GM12892 (cell line): ENCODE measurements at places on chromosomes 4 and X.

GRCh38 chr4:12084690-12085089, 656.0 kb upstream of the HS3ST1 start:
- DNase-seq, result no peak

DNA sequence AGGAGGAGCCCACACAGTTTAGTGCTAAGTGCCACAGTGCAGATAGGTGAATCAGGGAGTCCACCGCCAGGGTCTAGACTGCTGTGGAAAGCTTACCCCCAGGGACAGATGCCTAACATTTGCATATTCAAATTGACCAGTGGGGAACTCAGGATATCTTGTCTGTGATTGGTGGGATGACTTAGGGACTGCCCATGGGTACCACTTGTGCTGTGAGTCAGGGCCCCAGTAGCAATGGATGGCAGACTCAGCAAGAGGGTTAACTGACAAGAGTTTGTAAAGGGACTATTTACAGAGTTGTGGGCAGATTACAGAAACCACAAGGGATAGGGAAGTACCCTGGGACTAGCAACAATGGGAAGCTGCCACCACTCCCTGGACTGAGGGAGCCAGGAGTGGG, 282.1 kb downstream of the BCOR start:
- no peak for DNase-seq

DNA sequence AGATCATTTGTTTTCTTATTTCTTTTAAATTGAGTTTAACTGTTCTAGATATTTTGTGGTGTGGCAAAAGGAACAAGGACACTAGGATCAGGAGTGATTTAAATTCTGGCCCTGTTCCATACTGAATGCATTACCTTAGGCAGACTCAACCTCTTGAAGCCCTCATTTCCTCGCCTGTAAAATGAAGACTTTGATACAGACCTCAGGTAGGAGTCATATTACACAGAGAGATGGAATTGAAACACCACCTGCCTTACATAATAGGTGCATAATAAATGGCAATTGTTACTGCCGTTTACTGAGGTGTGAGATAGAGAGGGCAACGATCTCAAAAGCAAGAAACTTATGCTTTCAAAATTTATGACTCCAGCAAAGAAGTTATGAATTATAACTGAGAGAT, 28.2 kb upstream of the RASSF6 start:
- no peak for DNase-seq

GRCh38 chr4:81604683-81605218, 133.0 kb upstream of the RASGEF1B start:
- DNase-seq, result no peak

GRCh38 chrX:28329156-28329555, 258.1 kb upstream of the IL1RAPL1 start:
- DNase-seq, result no peak

DNA sequence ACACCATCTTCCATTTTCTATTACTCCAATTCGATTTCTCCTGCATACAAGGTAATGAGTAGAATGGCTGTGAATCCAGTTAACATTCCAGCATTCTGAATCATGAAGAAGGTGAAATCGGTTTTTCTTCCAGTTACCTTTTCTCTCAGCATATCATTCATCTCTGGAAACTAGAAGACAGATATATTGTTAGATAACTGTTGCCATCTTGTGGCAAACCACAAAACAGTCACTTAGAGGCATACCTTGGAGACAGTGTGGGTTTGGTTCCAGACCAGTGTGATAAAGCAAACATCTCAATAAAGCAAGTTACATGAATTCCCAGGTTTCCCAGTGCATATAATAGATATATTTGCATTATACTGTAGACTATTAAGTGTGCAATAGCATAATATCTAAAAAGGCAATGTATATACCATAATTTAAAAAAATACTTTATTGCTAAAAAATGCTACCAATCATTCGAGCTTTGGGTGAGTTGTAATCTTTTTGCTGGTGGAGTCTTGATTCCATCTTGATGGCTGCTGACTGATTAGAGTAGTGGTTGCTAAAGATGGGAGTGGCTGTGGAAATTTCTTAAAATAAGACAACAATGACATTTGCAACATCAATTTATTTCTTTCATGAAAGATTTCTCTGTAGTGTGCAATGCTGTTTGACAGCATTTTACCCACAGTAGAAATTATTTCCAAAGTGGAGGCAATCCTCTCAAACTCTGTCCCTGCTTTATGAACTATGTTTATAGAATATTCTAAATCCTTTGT, 82.1 kb downstream of the SLC39A8 start:
- DNase-seq, result no peak

- no peak for DNase-seq
Measured at GRCh38 chrX:16855363-16856075, 14.6 kb downstream of the RBBP7 start.

GRCh38 chr4:158002173-158002572, 170.7 kb downstream of the GASK1B start:
- DNase-seq, result no peak

DNA sequence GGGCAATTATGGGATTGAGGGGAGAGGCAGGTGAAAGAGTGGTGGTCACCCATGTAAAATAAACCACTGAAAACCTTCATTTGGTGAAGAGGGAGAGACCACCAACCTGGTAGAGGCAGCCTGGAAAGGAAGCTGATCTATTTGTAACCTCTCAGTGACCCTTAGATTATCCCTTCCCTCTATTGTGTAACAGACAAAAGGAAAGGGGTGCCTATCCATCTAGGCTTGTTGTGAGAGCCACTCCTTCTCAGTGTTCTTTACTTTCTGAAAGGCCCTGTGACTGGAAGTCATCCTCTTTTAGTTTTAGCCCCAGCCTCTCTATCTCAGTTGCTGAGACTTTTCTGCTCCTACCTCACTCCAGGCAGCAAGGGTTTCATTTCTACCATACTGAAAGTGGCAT, 142.4 kb downstream of the TMEM164 start:
- DNase-seq, result no peak

DNA sequence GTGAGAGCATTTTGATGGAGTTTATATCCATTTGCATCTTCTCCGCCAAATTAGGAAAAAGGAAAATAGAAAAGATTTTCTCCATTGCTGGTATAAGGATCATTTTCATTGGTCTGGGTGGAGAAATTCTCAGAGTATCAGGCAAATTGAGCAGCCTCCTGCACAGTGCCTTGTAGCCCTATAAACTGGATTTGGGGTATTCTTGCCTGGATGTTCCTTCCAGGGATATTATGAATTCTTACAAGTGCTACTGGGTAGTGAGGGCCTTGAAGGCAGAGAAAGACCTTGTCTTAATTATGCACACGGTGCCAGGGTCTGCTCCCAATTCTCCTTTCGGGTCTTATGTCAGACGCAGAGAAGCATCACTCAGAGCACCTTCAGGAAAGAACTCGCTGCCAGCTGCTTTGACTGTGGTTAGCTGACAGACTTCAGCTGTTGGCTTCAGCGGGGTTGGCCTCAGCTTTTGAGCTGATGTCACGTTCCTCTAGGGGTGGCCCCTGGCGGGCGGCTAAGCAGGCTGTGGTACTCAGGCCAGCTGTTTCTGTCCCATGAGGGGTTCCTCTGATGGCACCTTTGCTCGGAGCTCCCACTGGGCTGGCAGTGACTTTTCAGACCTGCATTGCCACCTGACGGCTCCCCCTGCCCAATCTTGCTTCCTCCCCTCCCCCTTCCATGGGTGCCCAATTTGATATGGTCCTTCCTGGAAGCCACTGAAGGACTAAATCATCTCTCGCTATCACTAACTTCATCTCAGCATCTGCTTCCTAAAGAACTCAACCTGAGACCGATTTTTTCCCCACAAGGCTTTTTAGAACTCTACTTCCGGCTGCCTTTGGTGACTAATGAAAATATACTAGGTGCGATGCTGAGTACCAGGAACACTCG, 519.5 kb downstream of the BCOR start:
- DNase-seq, result peak; percentile 19

GRCh38 chr4:53830511-53830910, 233.9 kb downstream of the CHIC2 start:
- no peak for DNase-seq

GRCh38 chrX:124293810-124294209, 38.6 kb upstream of the TEX13D start:
- no peak for DNase-seq

DNA sequence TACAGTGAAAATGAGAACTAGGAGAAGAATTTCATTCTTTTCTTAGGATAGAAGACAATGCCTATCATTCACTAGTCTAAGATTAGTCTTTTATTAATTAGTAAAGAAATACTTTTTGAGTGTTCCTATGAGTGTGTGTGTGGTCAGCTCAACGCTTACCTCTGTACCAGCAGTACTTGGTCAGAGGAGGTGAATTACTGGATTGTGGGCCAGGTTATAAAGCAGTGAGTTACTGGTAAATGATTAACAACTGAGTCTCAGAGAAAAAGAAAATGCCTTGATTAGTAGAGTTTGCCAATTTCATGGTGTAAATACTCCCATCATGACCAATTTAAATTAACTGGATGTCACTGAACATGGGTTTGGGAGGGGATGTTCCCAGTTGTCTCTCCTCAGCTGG, 444.6 kb downstream of the STIM2 start:
- no peak for DNase-seq

DNA sequence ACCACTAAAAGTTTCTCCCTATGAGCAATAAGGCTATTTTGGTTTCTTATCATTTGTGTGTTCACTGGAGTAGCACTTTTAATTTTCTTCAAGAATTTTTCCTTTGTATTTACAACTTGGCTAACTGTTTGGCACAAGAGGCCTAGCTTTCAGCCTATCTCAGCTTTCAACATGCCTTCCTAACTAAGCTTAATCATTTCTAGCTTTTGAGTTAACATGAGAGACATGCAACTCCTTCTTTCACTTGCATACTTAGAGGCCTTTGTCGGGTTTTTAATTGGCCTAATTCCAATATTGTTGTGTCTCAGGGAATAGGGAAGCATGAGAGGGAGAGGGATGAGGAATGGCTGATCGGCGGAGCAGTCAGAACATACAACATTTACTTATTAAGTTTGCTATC, 349.8 kb downstream of the OPHN1 start:
- no peak for DNase-seq

GRCh38 chrX:46754036-46754435, 4.9 kb downstream of the SLC9A7 start:
- no peak for DNase-seq

- DNase-seq, result no peak
Measured at GRCh38 chrX:136397001-136397400, 90.7 kb upstream of the BRS3 start.

DNA sequence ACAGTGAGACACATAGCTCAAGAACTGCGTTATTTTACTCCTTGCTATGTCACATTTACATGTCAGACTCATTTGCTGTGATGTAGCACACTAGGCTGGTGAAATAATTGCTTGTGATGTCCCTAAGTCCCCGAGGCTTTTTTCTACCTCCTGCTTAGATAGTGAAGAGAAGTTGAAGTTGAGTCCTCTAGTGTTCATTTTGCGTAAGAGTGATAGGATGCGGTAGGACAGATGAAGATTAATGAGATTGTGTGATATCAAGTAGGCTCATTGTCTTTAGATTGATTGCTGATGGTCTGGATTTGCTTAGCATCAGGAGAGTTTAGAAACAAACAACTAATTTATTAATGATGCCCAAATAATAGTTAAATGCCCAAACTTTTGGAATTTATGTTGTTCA, 173.6 kb upstream of the NUDT6 start:
- no peak for DNase-seq

DNA sequence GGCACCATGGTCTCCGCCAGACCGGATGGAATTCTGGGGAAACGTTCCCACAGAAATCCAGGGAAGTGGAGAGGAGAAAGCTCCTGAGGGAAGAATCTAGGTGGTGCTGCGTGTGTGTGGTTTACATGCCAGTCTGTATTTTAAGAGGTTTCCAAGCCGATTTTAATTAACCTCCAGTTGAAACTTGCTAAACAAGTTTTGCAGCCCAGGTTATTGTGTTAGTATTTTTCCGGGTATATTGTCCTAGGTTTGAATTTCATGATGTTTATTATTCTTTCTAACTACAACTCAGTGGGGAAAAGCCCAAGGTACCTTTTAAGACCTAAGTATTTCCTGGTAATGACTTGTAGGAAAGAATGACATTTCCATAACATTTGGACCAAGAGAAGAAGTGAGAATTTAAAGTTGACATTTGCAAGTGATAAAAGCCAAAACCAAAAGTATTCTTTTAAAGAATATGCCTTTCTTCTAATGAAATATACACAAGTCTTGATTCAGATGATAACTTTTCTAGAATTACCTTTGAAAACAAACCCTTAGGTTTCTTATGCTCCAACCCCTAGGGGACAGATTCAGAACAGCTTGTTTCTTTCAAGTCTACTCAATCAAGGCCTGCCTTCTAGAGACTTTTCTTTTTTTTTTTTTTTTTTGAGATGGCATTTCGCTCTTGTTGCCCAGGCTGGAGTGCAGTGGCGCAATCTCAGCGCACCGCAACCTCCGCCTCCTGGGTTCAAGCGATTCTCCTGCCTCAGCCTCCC, 14.6 kb downstream of the SAT1 start:
- DNase-seq, result no peak

DNA sequence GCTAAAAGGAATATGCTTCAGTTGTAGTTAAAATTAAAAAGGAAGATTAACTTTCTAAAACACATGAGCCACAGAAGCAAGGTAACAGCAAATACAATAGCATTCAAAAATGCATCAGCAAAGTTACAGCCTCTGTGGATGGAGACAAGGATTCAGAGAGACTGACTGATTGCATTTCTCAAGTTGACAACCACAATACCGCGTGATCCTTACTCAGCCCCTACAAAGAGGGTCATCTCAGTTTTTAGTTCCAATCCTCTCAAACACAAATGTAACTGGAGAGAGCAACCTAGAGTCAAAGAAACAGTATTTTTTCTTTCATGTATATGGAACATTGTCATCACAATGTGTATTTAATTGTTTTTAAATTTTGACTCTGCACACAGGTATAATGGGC, 14.2 kb upstream of the C1QTNF7 start:
- DNase-seq, result no peak

- DNase-seq, result peak; percentile 0
Measured at GRCh38 chrX:58025979-58026378, 115.7 kb upstream of the ZXDA start.

DNA sequence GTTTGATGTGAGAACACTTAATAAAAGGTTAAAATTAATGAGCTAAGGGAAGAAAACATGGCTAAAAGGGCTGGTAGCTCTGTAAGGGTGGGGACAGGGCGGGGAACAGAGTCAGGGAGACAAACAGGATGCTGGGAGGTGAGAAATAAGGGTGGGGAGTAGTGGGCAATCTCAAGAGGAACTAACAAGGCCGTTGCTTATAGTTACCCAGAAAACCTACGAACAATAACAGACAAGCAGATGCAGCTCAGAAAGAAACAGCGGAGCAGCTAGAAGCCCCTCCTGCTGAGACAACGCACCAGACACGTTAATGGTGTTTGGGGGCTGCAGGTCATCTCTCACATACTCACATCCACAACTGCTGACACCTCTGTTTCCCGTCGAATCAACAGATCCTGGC, 9.7 kb upstream of the KLF3 start:
- no peak for DNase-seq

DNA sequence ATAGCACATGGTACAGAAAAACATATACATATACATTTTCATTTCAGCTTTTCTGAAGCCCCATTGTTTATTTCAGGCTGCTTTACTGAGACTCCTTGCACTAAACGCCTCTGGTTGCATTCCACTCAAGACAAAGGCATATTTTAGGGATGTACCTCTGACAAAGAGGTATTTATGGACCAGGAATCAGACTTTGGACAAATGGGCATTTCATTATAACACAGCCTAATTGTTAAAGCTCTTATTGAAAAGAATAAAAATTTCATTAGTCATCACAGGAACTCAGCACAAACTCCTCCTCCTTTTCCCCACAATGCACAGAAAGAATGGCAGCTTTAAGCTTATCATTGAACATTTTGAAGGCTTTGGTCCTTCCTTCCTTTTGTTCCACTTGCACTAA, 62.9 kb upstream of the UGT8 start:
- no peak for DNase-seq

- no peak for DNase-seq
Measured at GRCh38 chr4:171954650-171955049, 141.4 kb downstream of the GALNTL6 start.
